ENCODE measurements at places on chromosomes 6 and 20.

GRCh38 chr6:169589699-169590257, 112.1 kb downstream of the WDR27 start:
- no peak for DNase-seq

DNA sequence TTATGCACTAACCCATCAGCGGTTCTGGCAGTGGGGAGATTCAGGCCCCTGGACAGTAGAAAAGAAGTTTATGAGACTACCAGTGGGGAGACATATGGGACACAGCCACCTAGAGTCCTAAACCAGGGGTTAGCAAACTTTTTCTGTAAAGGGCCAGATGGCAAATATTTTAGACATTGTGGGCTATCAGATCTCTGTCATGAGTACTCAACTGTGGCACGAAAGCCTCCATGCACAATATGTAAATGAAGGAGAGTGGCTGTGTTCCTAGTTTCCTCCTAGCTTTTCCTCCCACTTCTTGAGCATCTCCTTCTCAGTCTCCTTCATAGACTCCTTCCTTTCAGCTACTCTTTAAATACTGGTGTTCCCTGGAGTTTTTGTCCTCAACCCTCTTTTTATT, 3.3 kb upstream of the HLA-DMA start:
- DNase-seq: no peak

GRCh38 chr6:111087871-111088667, 766 bp downstream of the SLC16A10 start:
- peak; percentile 47 for DNase-seq

DNA sequence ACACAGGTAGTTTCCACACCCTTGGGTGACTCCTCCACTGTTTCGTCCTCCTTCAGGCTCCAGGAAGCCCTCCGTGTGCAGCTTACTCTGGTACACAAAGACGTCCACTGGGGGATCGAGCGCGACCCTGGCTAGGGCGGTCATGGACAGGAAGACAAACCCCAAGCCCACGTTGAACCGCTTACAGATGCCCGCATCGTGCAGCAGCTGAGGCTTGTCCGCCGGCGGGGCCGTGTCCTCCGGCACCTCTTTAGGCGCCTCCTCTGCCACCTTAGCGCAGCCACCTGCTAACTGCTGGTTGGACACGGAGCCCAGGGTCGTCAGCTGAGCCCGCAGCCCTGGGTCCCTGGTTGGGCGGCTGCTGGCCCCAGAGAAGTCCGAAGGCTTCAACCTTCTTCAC, 309.0 kb upstream of the BTBD3 start:
- DNase-seq: no peak

GRCh38 chr6:108570517-108570916, 9.8 kb downstream of the FOXO3 start:
- DNase-seq: peak; percentile 51

DNA sequence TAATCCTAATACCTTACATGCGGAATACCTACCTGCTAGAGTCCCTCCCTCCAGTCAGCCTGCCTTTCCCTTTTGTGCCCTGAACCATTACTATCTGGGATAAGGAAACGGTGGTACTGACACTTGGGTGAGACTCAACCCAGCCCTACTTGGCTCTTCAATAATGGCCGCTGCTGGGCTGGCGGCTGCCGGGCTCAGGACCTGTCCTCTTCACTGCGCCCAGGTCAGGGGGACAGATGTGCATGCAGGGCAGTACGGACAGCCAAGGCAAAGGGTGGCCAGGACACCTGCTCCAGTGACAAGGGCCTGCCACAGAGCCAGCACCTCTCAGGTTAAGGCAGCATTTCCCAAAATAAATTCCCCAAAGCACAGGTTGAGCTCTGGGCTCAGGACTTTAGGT, 29.9 kb downstream of the UBE2V1 start:
- DNase-seq: no peak

DNA sequence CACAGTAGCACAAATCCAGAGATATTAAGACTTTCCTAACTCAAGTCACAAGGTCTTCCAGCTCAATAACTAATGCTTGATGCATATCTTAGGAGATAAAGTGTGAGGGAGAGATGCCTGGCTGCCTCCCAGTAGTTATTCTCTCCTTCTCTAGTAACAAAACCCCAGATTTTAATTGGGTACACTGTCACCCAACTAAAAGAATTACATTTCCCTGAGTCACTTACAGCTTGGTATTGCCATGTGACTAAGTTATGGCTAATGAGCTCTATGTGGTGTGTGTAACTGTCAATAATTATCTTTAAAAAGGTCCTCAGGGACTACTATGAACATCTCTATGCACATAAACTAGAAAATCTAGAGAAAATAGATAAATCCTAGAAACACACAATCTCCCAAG, 32.0 kb downstream of the KIF6 start:
- no peak for DNase-seq

- DNase-seq: peak; percentile 12
Observed at GRCh38 chr6:4693173-4693970, 82.8 kb upstream of the CDYL start.

DNA sequence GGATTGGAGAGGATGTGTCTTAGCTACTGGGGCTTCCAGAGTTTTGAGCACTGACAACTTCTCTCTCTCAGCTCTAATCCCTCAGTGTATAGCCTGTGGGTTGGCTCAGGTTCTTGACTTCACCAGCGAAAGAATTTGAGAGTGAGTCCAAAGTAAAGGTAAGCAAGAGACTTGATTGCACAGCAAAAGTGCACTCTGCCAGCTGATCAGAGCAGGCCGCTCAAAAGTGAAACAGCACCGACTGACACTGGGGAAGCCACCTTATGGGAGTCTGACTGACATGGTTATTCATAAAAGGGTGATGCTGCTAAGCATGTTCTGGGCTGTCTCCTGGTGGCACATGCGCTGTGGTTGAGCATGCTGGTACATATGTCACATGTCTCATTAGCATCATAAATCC, 389.5 kb downstream of the CBLN4 start:
- no peak for DNase-seq

- DNase-seq: no peak
Observed at GRCh38 chr20:53020376-53020775, 48.2 kb downstream of the TSHZ2 start.

GRCh38 chr6:134309983-134310605, 7.8 kb downstream of the SGK1 start:
- DNase-seq: no peak

DNA sequence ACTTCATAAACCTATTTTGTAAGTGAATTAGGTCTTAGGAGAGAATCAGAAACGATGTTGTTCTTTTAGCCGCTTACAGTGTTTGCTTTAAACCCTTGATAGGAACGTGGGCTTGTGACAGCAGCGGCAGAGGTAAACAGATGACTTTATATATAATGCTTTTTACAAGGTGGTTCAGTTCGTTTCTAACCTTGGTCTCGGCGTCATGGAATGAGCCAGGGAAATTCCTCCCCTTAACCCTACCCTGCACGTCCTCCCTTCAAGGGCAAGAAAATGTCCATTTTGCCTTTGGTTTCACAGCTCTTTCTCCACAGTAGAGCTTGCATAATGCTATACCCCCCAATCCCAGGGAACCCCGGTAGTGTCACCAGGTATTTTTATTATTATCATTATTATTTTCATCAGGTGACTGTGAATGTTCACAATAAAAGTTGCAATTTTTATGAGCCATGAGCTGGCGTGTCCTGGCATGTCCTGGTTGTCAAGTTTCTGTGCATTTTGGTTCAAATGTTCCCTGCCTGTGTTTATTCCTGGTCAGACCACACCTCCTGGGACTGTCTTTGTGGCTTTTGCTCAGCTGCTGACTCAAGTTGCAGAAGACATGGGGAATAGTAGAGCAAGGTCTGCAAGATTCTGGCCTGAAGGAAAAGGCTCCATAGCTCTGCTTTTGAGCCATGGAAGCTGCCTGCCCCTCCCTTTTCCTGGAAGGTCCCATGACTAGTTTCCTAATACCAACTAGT, 112.8 kb upstream of the BMP2 start:
- no peak for DNase-seq

GRCh38 chr6:157840776-157841175, 17.7 kb downstream of the SNX9 start:
- DNase-seq: no peak

- no peak for DNase-seq
Observed at GRCh38 chr6:137307163-137307854, 88.1 kb upstream of the IFNGR1 start.

DNA sequence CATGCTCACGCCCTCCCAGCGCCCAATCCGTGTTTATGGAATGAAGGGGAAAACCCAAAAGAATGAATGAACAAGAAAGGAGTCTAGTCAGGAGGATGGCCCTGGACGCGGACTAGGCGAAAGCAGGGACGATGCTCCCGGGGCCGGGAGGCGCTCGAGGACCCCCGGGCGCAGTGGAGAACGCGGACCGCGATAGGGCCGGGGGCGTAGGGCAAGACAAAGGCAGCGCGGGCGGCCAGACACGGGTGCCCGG, 758 bp downstream of the GCLC start:
- no peak for DNase-seq

GRCh38 chr6:156279261-156279969, 497.8 kb upstream of the ARID1B start:
- peak; percentile 6 for DNase-seq

GRCh38 chr6:11423667-11424066, 113.9 kb upstream of the TMEM170B start:
- no peak for DNase-seq

- no peak for DNase-seq
Observed at GRCh38 chr6:6823568-6824224, 235.2 kb downstream of the LY86 start.

- no peak for DNase-seq
Observed at GRCh38 chr20:62823688-62824475, 7.0 kb downstream of the COL9A3 start.

- DNase-seq: peak; percentile 52
Observed at GRCh38 chr6:133707456-133707855, 181.5 kb upstream of the TCF21 start.

DNA sequence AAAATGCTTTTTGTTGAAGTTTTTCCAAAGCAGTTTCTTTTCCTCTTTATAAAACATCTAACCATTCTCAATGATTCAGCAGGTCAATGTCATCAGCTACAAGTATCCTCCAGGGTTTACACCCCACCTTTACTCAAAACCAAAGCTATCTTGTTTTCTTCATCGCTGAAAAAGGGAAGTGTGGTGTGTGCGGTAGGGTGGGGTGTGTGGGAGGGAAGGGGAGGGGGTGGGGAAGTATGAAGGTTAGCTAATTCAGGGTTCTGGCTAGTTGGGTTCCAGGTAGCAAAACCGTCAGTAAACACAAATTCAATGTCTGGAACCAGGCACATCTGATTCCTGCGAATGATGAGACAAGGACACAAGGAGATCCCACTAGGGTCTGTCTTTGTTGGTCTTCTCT, 189.6 kb downstream of the GJA10 start:
- peak; percentile 71 for DNase-seq

DNA sequence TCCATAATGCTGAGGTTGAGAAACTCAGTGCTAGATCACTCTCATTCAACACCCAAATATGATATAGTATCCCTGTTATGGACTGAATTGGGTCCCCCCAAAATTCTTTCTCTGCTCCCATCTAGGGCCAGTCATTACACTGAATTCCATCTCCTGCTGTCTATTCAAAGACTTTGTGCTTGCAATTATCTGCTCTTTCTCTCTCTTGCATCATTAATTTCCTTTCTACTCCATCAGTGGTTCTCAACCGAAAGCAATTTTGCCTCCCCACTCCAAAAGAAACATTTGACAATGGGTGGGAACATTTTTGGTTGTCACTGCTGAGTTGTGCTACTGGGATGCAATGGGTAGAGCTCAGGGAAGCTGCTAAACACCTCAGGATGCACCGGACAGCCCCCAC, 271.5 kb upstream of the CDYL start:
- DNase-seq: no peak

- peak; percentile 78 for DNase-seq
Observed at GRCh38 chr6:129893640-129894039, 32.5 kb upstream of the TMEM244 start.

DNA sequence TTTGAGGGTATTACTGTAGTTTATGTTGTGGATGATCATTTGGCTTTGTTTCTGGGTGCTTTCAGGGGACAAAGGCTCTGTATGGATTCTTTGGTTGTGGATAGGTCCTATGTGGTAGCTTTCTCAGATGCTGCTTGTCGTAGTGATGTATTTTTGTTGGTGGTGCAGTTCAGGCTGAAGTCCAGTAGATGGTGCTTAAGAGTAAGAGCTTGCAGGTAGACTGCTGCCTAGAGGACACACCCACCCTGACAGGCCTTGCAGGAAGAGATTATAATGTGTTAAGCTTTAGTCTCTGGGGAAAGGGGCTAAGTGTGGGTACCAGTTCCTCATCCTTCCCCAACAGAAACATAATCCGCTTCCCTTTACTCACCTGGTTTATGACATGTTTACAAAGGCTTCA, 62.6 kb upstream of the ADGRB3 start:
- DNase-seq: peak; percentile 59

Data from hematopoietic multipotent progenitor cell treated with erythropoietin and hydrocortisone succinate and interleukin-3 and kit ligand, for 6 days (in vitro differentiated cells).